Nephron progenitor cell (in vitro differentiated cells): ENCODE measurements at places on chromosomes 13 and 19.
A peak's percentile ranks its signal among the peaks of the same experiment; 100 is the strongest.

- DNase-seq, result no peak
Observed at GRCh38 chr13:64362564-64362963, 2867.6 kb downstream of the PCDH9 start.

GRCh38 chr19:10433131-10433536 lies 12.8 kb downstream of the PDE4A start:
- no peak for DNase-seq

DNA sequence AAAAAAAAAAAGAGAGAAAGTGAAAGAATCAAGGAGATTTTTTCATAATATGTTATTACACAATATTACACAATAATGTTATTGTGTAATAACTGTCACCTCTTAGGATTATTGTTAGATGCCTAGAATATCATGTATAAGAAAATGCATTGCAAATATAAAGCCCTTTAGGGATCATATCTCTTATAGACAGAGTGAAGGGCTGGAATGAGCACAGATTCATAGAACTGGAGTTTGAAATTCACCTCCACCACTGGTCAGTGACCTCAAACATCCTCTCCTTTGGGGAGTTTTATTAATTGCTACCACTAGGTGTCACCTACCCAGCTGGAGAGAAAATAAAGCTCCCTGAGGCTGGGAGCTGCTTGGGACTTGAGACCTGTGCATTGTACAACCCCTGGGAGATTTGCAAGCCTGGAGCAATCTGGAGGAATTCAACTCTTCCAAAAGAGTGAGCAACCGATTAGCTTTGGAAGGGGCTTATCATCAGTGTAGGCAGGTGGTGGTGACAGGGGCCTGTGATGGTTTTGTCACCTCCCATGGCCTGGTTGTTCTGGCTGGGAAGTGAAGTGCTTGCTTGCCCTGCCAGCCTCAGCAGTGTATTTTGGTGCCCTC lies 30.3 kb upstream of the FRY start:
- no peak for DNase-seq

DNA sequence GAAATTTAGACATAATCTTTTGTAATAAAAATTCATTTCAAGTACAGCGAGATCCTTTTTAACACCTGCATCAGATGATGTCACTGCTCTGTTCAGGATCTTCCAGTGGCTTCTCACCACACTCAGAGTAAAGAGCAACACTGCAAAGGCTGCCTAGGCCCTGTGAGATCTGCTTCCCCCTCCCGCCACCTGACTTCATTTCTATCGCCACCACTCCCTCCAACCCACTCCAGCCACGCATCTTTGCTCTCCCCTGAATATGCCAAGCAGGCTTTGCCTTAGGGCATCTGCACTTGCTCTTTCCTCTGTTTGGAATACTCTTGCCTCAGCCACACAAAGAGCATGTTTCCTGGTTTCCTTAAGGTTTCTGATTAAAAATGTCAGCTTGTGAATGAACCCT lies 58.3 kb downstream of the MBNL2 start:
- DNase-seq, result no peak

GRCh38 chr13:102817907-102818306 lies 19.0 kb downstream of the BIVM start:
- DNase-seq, result no peak

DNA sequence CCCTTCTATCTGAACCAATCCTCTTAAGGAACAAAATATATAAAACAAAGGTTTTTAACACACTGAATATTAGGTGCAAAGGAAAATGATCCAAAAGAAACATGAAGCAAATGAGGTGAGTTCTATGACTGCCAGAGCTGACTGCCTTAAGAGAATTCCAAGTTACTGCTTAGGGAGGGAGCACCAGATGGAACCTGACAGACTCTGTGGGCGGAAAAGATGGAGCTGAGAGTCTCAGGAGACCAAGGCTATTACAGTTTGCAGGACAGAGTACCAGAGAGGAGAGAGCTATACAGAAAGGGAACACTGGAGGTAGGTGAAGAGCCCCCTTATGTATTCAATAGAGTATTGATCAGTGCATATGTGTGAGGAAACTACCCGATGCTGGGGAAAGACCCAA lies 87.2 kb downstream of the B3GLCT start:
- DNase-seq, result no peak

DNA sequence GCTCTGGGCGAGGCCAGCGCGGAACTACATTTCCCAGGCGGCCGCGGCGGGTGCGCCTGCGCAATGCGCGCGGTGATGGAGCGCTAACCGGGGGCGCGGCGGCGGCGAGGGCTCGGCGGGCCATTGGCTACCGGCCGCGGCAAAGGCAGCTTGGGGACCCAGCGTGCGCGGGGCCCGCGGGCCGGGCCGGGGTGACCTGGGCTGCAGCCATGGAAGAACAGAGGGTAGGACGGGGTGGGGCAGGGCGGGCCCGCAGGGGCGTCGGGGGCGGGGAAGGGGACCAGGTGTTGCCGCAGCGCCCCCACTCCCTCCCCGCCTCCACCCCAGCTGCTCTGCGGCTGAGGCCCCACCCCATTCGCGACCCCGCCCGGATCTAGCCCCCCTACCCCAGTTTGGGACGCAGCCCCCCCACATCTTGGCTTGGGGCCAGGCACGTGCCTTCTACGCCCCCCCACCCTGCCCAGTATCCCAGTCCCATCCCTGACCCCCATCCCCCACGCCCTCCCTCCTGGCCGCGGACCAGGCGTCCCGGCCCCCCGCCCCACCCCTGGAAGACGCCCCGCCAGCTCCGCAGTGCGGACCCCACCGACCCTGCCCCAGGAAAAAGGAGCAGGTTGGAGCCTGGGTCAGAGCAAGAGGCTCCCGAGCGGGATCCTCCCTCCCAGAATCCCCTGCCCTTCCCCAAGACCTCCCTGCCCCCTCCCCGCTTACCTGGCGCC lies at the start of gene FSD1:
Gene FSD1 (plus strand): TSS at position 61 of the 719 bp plus-strand sequence. CDS start 149 bp downstream, at position 210.
- peak; percentile 90 for DNase-seq
